ENCODE measurements at places on chromosomes 4 and X.
A peak's percentile ranks its signal among the peaks of the same experiment; 100 is the strongest.

- DNase-seq, result no peak
Measured at GRCh38 chr4:21884615-21885014, 64.0 kb downstream of the KCNIP4 start.

DNA sequence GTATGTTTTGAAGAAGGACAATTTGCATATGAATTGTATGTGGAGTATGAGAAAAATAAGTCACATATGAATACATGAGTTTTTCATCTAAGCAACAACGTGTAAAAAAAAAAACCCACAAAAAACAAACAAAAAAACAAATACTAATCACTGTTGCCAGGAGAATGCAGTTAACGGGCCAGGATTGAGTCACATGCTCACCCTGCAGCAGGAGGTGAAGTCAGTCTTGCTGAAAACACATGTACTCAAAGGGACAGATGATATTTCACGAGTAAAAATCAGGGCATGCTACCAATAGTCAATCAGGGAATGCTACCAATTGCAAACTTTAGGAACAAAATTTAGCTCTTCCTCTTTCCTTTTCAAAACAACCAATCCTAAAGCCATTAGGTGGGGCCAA is 10.4 kb upstream of the DCLK2 start:
- no peak for DNase-seq

- no peak for DNase-seq
Measured at GRCh38 chr4:85039526-85039925, 73.0 kb upstream of the WDFY3 start.

- no peak for DNase-seq
Measured at GRCh38 chr4:113173793-113174264, 124.4 kb downstream of the ANK2 start.

DNA sequence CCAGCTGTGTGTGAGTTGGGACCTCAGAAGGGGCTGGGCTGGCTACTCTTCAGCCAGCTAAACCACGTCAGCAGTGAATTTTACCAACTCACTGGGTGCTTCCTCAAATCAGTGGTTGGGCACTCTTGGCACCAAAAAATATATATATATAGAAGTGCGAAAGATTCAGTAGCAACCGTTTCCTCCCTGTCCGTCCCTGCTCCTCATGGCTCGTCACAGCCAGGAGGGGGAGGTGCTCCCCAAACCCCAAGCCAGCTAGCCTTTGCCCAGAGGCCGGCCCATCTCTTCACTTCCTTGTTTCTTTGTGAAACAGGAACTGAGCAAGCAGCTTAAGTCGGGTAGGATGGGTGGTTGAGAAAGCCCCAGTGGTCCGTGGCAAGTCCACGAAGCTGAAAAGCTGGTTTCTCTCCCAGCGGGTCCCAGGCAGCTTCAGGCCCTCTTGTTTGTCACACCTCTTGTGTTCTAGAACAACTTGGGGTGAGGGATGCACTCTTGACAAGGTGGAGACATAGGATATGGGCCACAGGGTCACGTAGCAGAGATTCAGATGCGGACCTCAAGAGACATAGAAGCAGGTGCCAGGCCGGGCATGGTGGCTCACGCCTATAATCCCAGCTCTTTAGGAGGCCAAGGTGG is 6.8 kb upstream of the SASH3 start:
- no peak for DNase-seq

GRCh38 chrX:132114607-132115006 is 13.2 kb downstream of the FRMD7 start:
- DNase-seq, result no peak

GRCh38 chr4:40438384-40439026 is 103.4 kb downstream of the CHRNA9 start:
- DNase-seq, result no peak

DNA sequence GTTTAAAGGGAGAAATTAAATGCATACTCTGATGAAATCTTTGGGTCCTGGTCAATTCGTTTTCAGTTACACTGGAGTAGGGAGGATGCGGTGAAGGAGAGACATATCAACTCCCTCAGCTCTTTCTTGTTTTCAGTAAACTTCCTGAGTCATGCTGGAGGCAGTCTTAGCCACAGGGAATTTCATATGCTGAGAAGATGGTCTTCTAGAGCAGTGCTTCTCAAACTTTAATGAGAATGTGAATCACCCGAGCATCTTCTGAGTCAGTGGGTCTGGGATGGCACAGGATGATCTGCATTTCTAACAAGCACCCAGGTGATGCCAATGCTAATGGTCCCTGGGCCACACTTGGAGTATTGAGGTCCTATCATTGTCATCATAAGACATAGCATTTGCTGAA is 214.5 kb downstream of the KIT start:
- no peak for DNase-seq

GRCh38 chr4:114180481-114180880 is 201.0 kb upstream of the ARSJ start:
- no peak for DNase-seq

- peak; percentile 80 for DNase-seq
Measured at GRCh38 chr4:82798168-82799005, at the start of gene SCD5. TSS of gene SCD5 (minus strand) at chr4:82798796. CDS start at chr4:82798537, 259 bp downstream.

GRCh38 chr4:158253350-158253980 is 43.2 kb downstream of the TMEM144 start:
- DNase-seq, result peak; percentile 66

GRCh38 chrX:55908661-55909212 is 191.2 kb downstream of the RRAGB start:
- DNase-seq, result peak; percentile 44

DNA sequence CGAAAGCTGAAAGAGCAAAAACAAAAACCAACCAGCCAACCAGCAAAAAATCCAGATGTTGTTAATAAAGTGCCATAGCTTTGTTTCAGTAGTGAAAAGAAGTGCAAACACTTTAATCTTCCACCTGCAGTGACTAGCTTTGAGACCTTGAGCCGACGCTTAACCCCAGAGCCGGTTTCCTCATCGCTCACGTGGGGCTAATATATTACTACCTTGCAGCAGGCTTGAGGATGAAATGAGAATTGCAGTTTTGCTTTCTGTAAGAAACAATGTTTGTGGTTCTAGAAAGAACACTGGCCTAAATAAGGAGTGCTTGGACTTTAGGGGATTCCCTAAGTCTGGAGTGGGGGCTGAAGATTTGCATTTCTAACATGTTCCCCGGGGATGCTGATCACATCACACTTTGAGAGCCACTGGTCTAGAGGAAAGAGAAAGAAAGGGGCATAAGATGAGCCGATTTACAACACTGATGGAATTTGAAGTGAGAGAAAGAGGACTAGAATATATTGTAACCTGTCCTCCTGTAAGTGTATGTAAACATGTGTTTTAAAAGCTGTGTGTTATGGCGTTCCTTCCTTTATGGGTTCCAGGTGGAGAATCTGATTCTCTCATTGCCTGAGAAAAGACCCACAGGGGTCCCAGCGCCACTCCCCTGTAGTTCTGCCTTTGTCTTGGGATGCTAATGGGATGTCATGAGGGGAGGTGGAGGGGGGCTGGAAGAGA is 1.4 kb downstream of the FGF2 start:
- no peak for DNase-seq

DNA sequence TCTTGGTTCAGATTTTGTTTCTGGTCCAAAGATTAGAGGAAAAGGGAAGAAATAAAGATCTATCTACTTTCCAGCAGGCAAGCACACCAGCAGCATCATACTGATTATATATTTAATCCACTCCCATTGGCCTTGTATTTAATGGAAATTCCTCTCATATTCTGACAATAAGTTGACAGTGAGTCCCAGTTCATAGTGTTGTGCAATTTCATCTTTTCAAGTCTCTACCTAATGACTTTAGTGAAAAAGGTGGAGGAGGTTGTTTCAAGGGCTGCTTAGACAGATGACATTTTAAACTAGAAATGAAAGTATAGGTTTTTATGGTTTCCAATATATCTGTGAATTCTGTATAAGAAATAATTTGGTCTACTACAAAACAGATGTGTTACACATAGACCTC is 298.6 kb downstream of the PABPC4L start:
- DNase-seq, result no peak

GRCh38 chrX:40570346-40571093 is 10.2 kb upstream of the ATP6AP2 start:
- no peak for DNase-seq

- DNase-seq, result no peak
Measured at GRCh38 chr4:103721251-103721650, 1.5 kb upstream of the TACR3 start.

GRCh38 chr4:20625426-20625825 is 74.8 kb upstream of the PACRGL start:
- DNase-seq, result no peak

- DNase-seq, result no peak
Measured at GRCh38 chr4:162770761-162771490, 395.8 kb downstream of the NAF1 start.

- no peak for DNase-seq
Measured at GRCh38 chr4:65202853-65203236, 467.4 kb downstream of the EPHA5 start.

GRCh38 chr4:76882630-76883029 is 15.3 kb downstream of the SOWAHB start:
- no peak for DNase-seq

DNA sequence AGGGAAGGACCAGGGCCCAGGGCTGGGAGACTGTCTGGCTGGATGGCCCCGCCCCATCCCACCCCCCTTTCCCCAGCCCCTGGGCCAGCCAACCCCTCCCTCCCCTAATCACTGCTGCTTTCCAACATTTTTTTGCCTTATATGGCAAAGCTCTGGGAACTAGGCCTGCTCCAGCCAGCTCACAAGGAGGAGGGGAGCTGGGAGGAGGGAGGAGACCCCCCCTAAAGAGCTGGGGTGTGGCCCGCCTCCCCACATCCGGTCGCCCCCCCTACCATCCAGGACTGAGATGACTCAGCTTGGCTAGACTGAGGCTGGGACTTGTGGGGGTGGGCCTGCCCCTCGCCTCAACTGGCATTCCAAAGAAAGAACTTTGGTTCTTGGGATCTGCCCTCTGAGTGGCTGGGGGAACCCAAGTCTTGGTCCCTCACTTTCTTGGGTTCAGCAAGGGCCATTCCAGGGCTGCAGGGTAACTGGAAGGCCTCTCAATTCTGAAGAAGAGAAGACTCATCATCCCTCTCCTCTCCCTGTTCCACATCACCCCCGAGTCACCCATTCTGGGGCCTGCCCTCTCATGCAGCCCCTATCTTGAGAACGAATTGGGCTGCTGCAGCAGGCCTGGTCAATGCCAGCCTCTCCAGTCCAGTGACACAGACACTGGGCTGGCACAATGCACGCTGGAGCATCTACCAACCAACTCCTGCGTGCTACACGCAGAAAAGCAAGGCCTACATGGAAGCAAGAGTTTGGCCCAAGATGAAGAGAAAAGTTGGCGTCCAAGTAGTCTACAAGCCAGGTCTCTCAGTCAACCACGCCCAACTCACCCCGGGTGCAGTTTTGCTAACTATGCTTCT is 4.8 kb downstream of the FLNA start:
- DNase-seq, result no peak

- peak; percentile 2 for DNase-seq
Measured at GRCh38 chr4:109155682-109156283, 146.7 kb downstream of the COL25A1 start.

DNA sequence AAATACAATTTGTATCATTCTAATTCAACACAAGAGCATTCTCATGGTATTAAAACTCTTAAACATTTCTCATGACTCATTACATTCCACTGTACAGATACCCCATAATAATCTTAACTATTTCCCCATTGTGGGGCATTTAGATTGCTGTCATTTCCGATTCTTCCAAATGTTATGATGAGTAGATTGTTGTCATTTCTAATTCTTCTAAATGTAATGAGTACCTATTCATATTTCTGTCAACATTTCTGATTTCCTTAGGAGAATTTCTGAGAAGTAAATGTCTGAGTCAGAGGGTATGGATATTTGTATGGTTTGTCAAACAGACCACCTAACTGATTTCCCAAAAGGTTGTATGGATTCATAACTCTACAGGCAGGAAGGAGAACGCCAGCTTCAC is 8.3 kb downstream of the S100G start:
- no peak for DNase-seq

DNA sequence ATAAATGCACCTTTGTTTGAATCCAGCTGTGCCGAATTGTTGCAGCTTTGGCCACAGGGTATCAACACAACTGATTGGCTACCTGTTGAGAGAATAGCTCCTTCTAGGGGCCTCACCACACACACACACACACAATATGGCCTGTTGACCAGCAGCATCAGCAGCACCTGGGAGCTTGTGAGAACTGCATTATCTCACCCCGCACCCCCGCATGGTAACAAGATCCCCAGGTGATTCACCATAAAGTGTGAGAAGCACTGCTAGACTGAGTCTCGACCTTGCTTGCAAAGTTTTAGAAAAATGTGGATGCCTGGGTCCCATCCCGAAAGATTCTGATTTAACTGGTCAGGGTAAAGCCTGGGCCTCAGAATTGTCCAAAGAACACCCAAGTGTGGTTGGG is 176.9 kb upstream of the PRPS2 start:
- DNase-seq, result no peak

DNA sequence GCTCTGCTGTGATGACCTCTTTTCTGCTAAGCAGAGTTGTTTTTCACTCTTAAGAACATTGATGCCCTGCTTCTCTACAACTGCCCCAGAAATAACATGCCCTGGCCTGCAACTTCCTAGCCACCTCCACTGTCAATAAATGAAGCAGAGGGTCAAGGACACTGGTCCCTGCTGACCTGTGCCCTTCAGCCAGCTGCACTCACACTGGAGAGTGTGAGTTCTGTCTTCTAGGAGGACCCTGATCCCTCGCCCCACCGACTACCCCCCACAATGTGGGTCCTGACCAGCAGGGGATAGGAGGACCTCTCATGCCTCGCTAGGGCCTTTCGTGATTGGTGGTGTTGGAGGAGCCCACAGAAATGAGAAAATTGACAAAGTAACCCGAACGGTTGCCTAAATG is 408.1 kb upstream of the GALNT7 start:
- DNase-seq, result no peak

GRCh38 chrX:31272472-31272775 is 200.6 kb upstream of the FTHL17 start:
- DNase-seq, result no peak

- no peak for DNase-seq
Measured at GRCh38 chrX:103793545-103793940, 16.9 kb downstream of the PLP1 start.

- DNase-seq, result no peak
Measured at GRCh38 chr4:155474758-155475157, 98.0 kb upstream of the MAP9 start.

DNA sequence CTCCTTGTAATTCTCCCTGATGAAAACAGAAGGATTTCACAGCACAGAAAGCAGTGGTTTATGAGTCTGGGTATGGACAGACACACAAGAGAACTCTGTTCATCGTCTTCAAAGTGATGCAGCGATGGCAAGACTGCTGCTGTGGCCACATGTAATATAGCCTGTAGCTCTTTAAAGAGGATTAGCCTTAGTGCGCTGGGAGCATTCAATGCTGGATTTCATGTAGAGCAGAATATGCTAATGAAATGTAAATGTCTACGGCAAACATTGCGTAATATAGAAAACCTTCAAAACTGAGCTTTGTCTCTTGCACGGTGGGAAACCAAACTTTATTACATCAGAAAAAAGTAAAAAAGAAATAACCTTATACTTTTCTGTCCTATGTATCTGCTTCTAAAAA is 42.9 kb downstream of the ALPK1 start:
- no peak for DNase-seq

- DNase-seq, result no peak
Measured at GRCh38 chrX:24175276-24175675, 25.7 kb downstream of the ZFX start.

GRCh38 chrX:928606-929005 is 283.8 kb downstream of the CRLF2 start:
- DNase-seq, result no peak

GRCh38 chrX:148784856-148785255 is 284.4 kb downstream of the AFF2 start:
- DNase-seq, result no peak
